ENCODE measurements at places on chromosomes 6 and 20.

GRCh38 chr6:124741341-124741740 lies 220.9 kb upstream of the RNF217 start:
- no peaks in the 10 kb centered on the region for H3K4me1 ChIP-seq
- no peaks in the 10 kb centered on the region for H3K36me3 ChIP-seq
- H3K27ac ChIP-seq, result no peak overlapping the region
- peaks cover 1% of the 10 kb centered on the region for H3K27me3 ChIP-seq
- no peak for DNase-seq

DNA sequence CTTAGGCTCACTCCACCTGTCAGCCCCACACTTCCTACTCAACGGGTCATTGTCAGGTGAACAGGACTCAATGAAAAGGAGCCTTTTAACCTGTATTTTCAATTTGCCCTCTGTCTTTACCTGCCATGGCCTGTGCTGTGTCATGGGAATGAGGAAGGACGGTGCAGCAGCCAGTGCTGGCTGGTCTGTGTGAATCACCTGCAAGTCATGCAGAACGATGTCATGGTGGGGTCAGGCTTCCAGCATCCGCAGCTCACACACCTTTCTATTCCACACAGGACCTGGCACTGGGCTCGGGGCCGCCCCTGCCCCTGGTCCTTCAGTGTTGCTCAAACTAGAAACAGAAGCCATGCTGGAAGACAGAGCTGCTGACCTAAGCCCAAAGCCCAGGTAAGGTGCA lies 188.7 kb upstream of the GMDS start:
- H3K27me3 ChIP-seq, result no peaks in the 10 kb centered on the region
- no peak overlapping the region for H3K27ac ChIP-seq

GRCh38 chr20:19628570-19629134 lies 129.4 kb upstream of the RIN2 start:
- no peaks in the 10 kb centered on the region for H3K4me1 ChIP-seq
- H3K27me3 ChIP-seq, result no peaks in the 10 kb centered on the region
- no peak overlapping the region for H3K27ac ChIP-seq

DNA sequence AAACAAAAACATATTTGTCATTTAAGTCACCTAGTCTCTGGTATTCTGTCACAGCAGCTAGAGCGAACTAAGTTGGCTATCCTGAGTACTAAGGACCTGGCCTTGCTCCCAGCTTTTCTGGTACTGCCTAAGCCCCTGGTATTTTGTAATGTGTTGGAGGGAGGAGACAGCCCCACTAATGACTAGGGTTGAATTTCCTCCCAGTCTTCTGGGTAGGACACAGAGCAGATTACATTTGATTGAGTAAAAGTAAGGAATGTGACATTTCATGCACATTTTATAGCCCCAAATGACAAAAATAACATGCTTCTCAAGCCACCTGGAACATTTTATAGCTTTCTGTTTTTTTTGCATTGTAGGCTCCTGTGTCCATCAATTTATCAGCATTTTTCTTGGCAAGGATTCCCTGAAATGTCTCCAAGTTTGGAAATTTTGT lies 47.9 kb upstream of the DDR1 start:
- no peak for DNase-seq
- peaks cover 3% of the 10 kb centered on the region for H3K36me3 ChIP-seq
- no peak overlapping the region for H3K4me3 ChIP-seq

DNA sequence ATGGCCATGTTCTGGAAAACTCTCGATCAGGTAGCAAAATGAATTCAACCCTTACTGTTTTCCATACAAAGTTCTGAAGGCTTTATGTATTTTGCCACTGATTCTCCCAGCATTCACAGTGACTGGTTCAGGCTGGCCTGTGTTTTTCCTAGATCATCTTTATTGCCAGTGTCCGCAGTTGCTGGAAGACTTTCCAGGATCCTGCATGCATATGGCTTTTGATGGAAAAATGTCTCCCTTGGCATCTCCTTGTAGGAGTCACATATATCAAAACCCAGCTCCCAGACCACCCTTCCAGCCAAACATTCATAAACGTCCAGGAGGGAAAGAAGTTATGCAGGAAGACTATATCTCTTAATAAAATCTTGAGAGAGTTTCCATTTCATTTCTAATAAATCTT lies 588.8 kb downstream of the MAFB start:
- DNase-seq, result no peak
- no peaks in the 10 kb centered on the region for H3K36me3 ChIP-seq
- H3K27me3 ChIP-seq, result peaks cover 11% of the 10 kb centered on the region
- no peak overlapping the region for H3K27ac ChIP-seq
- H3K4me3 ChIP-seq, result no peak overlapping the region

GRCh38 chr20:62388839-62389600 lies 2.1 kb downstream of the RPS21 start:
- H3K27me3 ChIP-seq, result peaks cover 7% of the 10 kb centered on the region
- DNase-seq, result no peak
- H3K27ac ChIP-seq, result peak overlapping the region; percentile 72
- peak overlapping the region; percentile 87 for H3K4me3 ChIP-seq

DNA sequence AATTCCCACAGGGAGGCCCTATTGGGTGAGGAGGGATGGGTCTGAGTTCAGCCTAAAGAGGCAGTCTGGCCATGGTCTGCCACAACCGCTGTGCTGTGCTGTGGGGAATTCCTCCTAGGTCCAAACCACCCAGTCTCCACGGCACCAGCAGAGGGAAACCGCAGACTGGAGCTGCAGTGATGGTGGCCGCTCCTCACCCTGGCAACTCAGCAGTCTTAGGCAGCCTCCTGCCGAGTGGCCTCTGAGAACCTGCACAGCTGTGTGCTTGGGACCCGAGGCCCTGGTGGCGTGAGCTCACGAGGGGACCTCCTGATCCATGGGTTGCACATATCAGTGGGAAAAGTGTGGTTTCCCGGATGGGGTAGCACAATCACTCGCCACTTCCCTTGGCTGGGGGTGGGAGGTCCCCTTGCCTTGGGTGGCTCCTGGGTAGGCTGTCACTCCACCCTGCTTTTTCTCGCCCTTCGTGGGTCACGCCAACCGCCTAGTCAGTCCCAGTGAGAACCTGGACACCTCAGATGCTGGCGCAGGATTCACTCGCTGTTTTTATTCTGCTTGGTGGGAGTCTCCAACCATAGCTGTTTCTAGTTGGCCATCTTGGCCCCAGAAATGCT lies 242.2 kb downstream of the CDH26 start:
- DNase-seq, result peak; percentile 30
- no peak overlapping the region for H3K27ac ChIP-seq
- peaks cover 29% of the 10 kb centered on the region for H3K4me1 ChIP-seq
- peaks cover 47% of the 10 kb centered on the region for H3K36me3 ChIP-seq

GRCh38 chr6:39440039-39440426 lies 117.5 kb upstream of the KCNK16 start:
- peaks cover 2% of the 10 kb centered on the region for H3K27me3 ChIP-seq
- no peak overlapping the region for H3K4me3 ChIP-seq
- no peak overlapping the region for H3K27ac ChIP-seq
- no peaks in the 10 kb centered on the region for H3K36me3 ChIP-seq
- H3K4me1 ChIP-seq, result no peaks in the 10 kb centered on the region
- DNase-seq, result no peak

DNA sequence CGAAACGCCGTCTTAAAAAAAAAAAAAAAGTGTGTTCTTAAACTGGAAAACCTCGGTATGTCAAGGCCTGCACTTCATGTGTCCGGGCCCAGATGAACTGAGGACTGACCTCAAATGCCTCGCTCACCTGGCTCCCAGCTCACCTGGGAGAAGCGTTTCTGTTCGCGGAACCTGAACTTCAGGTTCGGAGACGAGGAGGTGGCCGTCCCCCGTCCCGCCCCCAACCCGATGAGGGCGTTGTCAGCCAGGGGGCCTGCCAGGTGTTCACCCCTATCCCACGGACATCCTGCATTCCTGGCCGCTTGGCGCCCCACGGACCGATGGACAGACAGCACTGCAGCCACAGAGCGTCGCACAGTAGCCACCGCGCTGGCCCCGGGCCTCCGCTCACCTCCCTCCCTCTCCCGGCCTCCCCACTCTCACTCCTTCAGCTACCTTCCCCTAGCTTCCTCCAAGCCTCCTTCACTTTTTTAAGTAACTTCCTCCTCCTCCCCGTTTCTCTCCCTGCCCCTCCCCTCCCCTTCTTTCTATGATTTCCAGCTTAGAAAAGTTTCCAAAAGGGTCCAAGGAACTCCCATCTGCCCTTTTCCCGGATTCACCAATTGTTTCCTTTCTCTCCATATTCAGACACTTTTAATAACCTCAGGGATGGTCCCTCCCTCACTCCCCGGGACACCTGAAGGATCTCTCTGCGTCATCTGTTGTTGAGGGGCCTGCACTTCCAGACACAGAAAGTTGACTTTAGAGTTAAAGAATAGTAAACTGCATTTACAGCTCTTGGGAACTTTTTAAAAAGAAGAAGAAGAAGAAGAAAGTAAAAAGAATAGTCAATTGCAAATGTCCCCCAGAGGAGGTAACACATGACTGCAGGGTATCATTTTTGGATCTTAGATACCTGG lies 22.7 kb upstream of the MCM3 start:
- H3K4me1 ChIP-seq, result peaks cover 60% of the 10 kb centered on the region
- peak overlapping the region; percentile 77 for H3K4me3 ChIP-seq
- peaks cover 2% of the 10 kb centered on the region for H3K27me3 ChIP-seq
- no peak for DNase-seq

- peak overlapping the region; percentile 98 for H3K27ac ChIP-seq
- peak overlapping the region; percentile 91 for H3K4me3 ChIP-seq
- DNase-seq, result no peak
- H3K27me3 ChIP-seq, result no peaks in the 10 kb centered on the region
Observed at GRCh38 chr20:23087587-23088251, 1.6 kb upstream of the CD93 start.

- no peak for DNase-seq
- peaks cover 31% of the 10 kb centered on the region for H3K27me3 ChIP-seq
- no peak overlapping the region for H3K4me3 ChIP-seq
Observed at GRCh38 chr6:99618649-99619408, 12.2 kb downstream of the PRDM13 start.

DNA sequence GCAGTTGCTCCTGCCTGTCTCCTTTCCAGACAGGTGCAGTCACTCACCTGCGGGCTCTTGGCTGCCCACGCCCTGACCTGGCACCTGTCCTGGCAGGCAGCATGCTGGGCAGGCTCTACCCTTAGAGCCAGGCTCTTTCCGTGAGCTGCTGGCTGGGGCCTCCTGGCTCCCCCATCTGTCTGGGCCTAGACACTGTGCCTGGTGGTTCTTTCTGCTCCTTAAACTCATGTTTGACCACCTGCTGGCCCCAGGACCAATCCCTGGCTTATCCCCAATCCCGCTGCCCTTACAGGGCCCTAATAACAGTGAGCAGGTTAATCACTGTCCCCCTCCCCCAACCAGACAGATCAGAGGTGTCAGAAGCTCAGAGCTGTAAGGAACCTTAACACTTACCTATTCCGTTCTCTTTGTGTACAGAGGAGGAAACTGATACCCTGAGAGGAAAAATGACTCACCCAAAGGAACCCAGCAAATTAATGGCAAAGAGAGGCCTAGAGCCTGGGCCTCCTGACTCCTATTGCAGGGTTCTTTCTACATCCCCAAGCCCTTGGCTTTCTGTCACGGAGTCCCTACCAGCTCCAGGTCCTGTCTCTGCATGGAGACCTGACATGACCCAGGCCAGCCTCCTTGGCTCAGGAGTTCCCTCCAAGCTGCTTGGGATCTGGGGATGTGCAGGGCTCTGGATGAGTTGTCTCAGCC lies 54.7 kb downstream of the RAB44 start:
- H3K4me1 ChIP-seq, result peaks cover 34% of the 10 kb centered on the region
- no peaks in the 10 kb centered on the region for H3K36me3 ChIP-seq
- no peaks in the 10 kb centered on the region for H3K27me3 ChIP-seq
- no peak overlapping the region for H3K27ac ChIP-seq

GRCh38 chr6:56490993-56491392 lies 151.7 kb downstream of the DST start:
- H3K36me3 ChIP-seq, result peaks cover 11% of the 10 kb centered on the region
- H3K4me1 ChIP-seq, result no peaks in the 10 kb centered on the region
- no peak overlapping the region for H3K4me3 ChIP-seq
- no peak overlapping the region for H3K27ac ChIP-seq
- no peak for DNase-seq

DNA sequence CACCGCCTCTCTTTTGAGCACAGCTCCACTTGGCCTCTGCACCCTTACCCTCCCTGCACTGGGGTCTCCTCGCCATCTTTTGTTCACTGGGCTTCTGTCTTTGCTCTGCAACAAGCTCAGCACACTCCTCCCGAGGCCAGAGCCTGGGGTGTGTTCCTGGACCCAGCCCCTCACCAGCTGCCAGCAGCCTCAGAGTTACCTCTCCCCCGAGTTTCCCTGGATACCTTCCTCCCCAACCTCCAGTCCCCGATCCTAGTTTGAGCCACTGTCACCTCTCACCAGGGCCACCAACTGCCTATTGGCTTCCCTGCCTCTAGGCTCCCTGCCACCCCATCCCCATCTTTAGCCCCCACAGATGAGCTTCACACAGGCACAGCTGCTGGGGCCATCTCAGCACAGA lies 12.3 kb downstream of the CYP21A2 start:
- no peaks in the 10 kb centered on the region for H3K4me1 ChIP-seq
- no peaks in the 10 kb centered on the region for H3K36me3 ChIP-seq

GRCh38 chr6:684831-685636 lies 7.9 kb downstream of the EXOC2 start:
- H3K36me3 ChIP-seq, result no peaks in the 10 kb centered on the region
- H3K27me3 ChIP-seq, result no peaks in the 10 kb centered on the region
- peak overlapping the region; percentile 41 for H3K4me3 ChIP-seq
- no peak for DNase-seq
- H3K4me1 ChIP-seq, result peaks cover 61% of the 10 kb centered on the region

- H3K36me3 ChIP-seq, result no peaks in the 10 kb centered on the region
- H3K4me1 ChIP-seq, result no peaks in the 10 kb centered on the region
- H3K4me3 ChIP-seq, result no peak overlapping the region
- DNase-seq, result no peak
Observed at GRCh38 chr20:56773749-56774148, 144.6 kb downstream of the TFAP2C start.

- no peaks in the 10 kb centered on the region for H3K36me3 ChIP-seq
- DNase-seq, result no peak
- H3K27ac ChIP-seq, result peak overlapping the region; percentile 74
- no peaks in the 10 kb centered on the region for H3K27me3 ChIP-seq
- peaks cover 37% of the 10 kb centered on the region for H3K4me1 ChIP-seq
- H3K4me3 ChIP-seq, result no peak overlapping the region
Observed at GRCh38 chr6:26180346-26180745, 93.1 kb downstream of the HFE start.

DNA sequence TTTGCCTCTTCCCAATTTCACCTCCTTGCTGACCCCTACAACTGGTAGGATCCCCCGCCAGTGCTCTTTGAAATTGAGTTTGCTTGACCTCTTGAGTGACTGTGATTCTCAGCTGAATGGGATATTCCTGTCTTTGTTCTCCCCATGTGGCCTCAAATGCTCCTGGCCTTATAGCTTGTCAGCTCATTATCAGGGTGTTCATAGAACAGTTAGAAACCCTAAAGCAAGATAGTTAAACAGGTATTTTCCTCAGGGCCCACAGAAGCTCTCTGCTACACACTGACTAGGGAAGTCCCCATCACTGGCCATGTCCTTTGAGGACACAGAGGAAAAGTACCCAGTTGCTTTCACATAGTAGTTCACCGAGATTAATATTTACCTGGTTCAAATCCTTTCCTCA lies 211.5 kb upstream of the DTNBP1 start:
- DNase-seq, result no peak
- H3K27me3 ChIP-seq, result peaks cover 2% of the 10 kb centered on the region
- H3K27ac ChIP-seq, result no peak overlapping the region
- no peaks in the 10 kb centered on the region for H3K36me3 ChIP-seq

GRCh38 chr6:106574741-106575458 lies 54.4 kb downstream of the RTN4IP1 start:
- no peak overlapping the region for H3K27ac ChIP-seq
- no peaks in the 10 kb centered on the region for H3K27me3 ChIP-seq
- H3K36me3 ChIP-seq, result peaks cover 38% of the 10 kb centered on the region

GRCh38 chr6:4774715-4775493 lies 1.3 kb upstream of the CDYL start:
- no peaks in the 10 kb centered on the region for H3K36me3 ChIP-seq
- peaks cover 6% of the 10 kb centered on the region for H3K27me3 ChIP-seq
- H3K4me3 ChIP-seq, result peak overlapping the region; percentile 93
- peak overlapping the region; percentile 87 for H3K27ac ChIP-seq
- DNase-seq, result no peak
